ENCODE measurements at places on chromosomes 16 and 17.

- no peak for DNase-seq
Measured at GRCh38 chr16:27703545-27703944, 153.6 kb downstream of the KATNIP start.

DNA sequence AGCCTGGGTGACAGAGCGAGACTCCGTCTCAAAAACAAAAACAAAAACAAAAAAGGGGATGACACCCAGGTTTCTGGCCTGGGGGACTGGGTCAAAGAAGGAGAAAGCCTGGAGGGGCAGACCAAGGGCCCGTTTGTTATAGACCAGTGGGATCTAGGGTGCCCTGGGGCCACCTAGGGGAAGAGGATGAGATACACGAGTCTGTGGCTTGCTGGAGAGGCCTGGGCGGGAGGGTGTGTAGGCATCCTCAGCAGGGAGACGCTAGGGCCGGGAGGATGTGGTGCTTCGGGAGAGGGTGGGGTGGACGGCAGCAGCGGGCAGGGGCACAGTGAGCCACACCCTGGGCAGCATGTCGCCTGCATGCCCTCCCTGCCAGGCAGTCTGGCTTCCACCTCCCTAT lies 17.1 kb upstream of the CRK start:
- peak; percentile 35 for DNase-seq

DNA sequence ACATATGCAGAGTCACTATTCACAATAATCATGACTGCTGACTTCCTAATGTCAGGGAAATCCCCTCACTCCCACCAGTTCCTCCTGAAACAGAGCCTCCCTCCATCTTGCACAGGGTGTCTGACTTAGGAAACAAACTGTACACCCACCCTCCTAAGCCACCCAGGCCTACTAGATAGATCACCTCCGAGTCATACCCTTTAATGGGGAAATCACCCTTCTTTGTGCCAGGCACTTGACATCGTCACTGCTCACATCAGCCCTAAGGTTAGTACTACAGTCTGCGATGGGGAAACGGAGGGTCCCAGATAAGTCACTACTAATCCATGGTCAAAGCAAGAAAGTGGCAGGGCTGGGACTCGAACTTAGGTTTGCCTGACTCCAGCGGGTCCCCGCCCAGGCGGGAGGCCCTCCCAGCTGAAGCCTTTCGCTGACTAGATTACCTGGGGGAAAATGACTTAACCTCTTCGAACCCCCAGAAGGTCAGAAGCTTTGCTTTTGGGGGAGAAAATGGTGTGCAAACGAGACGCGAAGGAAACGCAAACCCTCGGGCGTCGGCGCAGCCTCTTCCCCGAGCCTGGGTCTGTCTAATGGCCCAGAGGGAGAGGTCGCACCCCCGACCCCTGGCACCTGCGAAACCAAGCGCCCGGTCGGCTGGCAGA lies 3.4 kb upstream of the MLLT6 start:
- DNase-seq = peak; percentile 61

GRCh38 chr17:50834429-50835300 lies 721 bp upstream of the WFIKKN2 start:
- no peak for DNase-seq

DNA sequence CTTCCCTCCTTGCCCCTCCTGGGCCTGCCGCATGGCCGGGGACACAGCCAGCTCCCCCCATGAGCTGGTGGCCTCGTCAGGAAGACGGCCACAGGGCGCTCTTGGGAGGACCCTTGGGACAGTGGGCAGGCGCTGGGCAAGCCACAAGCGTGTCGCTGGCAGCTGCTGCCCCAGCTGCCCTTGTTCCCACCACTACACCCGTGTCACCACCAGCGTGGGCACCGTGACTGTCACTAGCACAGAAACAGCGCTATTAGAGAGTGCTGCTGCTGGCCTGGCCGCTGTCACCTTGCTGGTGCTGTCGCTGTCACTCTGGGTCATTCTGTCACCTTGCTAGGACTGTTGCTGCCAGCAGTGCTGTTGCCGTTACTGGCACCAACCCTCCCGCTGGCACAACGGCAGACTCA lies 47.2 kb downstream of the ZFPM1 start:
- no peak for DNase-seq

- DNase-seq = peak; percentile 7
Measured at GRCh38 chr17:34567691-34568465, 11.5 kb upstream of the TMEM132E start.

- DNase-seq = no peak
Measured at GRCh38 chr17:45150911-45151809, 2.9 kb downstream of the HEXIM1 start.

- DNase-seq = no peak
Measured at GRCh38 chr16:85901773-85902365, 2.9 kb downstream of the IRF8 start.

- no peak for DNase-seq
Measured at GRCh38 chr17:68103148-68103547, 67.6 kb downstream of the KPNA2 start.

DNA sequence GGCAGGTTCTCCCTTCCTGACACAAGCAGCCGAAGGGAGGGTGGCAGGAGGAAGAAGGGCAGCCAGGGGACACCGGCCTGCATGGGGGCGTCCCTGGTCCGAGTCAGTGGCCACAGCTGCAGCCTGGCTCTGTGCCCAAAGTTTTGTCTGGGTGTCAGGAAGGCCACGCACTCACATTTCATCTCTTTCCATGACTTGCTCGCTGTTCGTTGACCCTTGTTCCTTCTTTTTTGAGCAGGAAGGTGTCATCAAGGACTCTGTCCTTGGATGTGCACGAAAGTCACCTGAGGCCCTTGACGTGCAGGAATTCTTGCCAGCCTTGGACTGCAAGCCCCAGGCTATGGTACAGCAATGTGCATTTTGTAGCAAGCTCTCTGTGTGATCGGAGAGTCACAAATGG lies 93.3 kb downstream of the TNFRSF13B start:
- DNase-seq = no peak

GRCh38 chr16:85573696-85574641 lies 39.2 kb upstream of the GSE1 start:
- DNase-seq = peak; percentile 78

GRCh38 chr17:17769869-17770631 lies 66.7 kb downstream of the SREBF1 start:
- no peak for DNase-seq

DNA sequence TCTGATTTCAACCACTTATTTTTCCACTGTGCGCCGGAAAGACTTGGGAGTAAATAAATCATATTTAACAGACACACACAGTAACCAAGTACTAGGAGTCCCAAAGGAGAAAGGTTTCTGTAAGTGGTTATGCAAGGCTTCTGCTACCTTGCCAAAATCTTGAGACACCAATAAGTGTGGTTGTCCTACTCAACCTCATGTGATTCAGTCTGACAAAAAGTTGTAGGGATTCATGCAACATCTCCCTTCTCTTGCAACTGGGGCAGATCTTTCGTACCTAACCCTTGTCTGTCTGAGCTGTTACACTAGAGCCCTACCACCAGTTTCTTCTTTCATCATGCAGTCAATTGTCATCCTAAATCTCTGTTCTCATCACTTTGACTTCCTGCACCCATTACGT lies 69.9 kb upstream of the NUDT7 start:
- DNase-seq = no peak

All from Daoy (cell line).